ENCODE measurements at places on chromosomes 1 and 21.

GRCh38 chr1:31828926-31829690 lies 13.3 kb upstream of the SPOCD1 start:
- DNase-seq = no peak

DNA sequence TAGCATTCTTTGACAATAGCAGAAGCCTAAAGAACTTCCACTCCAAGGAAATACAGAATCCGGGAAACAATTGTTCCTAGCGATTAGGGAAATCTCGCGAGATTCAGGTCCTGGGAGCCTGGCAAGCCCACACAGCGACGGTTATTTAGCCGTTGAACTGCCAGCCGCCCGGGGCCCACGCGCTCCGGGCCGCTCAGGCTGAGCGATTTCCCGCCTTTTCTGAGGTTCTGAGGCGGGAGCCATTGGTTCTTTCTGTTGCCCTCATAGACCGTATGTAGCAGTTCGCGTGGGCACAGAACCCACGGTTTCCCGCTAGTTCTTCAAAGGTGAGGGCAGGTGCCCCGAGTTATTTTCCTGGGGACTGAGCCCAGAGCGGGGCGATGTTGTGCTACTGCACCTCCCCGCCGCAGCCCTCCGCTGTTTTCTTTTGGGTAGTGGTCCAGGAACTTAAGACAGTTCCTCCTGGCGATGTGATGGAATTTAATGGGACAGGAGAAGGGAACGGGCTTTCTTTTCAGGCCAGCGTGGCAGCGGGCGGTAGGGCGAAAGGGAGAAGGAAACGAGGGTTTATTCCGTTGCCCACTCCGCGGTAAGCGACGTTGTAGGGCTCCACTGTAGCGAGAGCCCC lies at the start of gene SYCP1:
TSS of gene SYCP1 (plus strand) at position 171 of the 628 bp plus-strand sequence. CDS start 602 bp downstream, outside the sequence.
- no peak for DNase-seq

DNA sequence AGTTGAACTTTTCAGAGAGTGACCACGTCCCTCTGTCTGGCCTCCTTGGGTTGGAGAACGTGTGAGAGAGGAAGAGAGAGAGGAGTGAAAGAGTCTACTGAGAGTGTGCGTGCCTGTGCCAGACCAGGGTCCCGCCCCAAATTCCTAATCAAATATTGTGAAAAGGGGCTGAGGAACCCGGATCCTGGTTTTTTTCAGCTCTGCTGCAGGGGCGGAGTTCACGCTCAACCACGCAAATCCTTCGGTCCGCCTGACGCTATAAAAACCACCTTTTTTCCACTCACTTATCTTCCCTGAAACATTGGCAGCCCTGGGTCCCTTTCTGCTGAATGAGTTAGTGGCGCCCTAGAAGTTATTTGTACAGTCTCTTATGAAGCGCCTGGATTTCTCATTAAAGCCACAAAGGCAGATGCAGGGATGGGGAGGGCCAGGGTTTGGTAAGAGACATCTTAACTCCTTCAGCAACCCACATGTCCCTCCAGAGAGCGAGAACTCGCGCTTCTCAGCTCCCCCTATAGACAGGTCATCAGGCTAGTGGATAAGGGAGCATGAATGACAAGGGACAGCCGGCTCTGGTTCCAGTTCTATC lies at the start of gene FMOD:
TSS of gene FMOD (minus strand) at position 86 of the 589 bp plus-strand sequence. CDS start 2,852 bp downstream, outside the sequence.
- no peak for DNase-seq

GRCh38 chr1:41880261-41880660 lies 38.5 kb downstream of the HIVEP3 start:
- no peak for DNase-seq

DNA sequence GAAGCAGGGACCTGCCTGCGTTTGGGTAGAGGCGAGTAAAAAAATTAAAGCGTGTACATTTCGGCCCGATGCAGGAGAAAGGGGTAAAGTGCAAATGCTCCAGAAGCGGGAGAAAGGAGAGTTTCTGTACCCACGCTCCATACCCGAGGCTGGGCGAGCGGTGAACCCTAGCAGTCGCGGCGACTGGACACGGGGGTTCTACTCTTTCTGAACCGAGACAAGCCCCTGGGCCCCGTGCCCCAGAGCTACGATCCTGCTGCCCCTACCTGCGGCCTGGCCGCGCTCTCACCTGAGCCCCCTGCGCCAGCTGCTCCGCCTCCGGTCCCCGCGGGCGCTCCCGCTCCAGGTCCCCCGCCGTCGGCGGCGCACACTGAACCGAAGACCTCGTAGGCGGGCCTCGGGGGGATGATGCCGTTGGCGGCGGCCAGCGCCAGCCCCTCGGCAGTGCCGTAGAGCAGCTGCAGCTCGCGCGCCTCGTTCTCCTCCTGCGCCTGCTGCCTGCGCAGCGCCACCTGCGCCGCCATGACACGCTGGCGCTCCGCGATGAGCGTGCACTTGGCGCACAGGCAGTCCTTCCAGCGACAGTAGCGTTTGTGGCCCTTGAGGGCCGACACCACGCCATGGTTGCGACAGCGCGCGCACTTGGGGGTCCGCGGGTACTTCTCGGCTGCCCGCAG lies 2.4 kb downstream of the DMRTA2 start:
- no peak for DNase-seq

DNA sequence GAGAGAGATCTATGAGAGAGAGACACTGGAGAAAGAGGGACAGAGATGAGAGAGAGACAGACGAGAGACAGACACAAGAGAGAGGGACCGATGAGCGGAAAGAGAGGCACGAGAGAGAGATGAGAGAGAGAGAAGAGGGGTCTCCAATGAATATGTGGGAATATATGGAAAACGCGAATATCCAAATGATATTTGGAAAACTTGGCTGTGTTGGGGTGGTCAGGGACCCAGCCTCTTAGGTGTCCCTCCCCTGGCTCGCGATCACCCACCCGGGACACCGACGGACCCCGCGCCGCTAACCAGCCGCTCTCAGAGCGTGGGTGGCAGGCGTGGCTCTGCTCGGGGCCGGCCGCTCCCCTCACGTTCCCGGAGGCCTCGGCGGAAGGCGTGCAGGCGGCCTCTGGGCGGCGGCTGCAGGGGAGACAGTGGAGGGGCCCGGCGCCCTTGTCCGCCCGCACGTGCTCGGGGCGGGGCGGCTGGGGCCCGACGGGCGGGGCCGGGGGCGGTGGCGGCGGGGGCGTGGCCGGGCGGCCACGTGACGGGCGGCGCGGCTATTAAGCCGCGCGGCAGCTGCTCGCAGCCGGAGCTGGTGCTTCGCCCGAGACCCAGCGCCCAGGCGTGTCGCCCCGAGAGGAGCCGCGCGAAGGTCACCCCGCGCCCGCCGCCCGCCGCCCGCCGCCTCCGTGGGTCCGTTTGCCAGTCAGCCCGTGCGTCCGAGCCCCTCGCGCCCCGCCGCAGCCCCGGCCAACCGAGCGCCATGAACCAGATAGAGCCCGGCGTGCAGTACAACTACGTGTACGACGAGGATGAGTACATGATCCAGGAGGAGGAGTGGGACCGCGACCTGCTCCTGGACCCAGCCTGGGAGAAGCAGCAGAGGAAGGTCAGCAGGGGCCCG lies at the start of gene ACTN2:
TSS of gene ACTN2 (plus strand) at position 583 of the 898 bp plus-strand sequence. CDS start at position 758, 175 bp downstream.
- DNase-seq = no peak

- no peak for DNase-seq
Measured at GRCh38 chr1:91148641-91149069, 126.8 kb upstream of the ZNF644 start.

DNA sequence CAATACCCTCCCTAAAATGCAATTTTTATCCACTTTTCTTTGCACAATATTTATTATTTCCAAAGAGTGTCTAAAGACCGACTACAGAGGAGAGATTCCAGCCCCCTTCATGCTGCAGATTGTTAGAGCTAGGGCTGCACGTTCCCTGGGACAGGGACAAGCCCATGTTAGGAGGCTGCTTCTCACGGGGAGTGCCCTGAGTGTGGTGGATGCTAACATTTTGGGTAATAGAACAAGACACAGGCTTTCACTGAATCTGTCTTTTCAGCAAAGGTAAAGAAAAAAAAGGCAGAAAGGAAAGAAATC lies 125.4 kb downstream of the RIPK4 start:
- DNase-seq = no peak

DNA sequence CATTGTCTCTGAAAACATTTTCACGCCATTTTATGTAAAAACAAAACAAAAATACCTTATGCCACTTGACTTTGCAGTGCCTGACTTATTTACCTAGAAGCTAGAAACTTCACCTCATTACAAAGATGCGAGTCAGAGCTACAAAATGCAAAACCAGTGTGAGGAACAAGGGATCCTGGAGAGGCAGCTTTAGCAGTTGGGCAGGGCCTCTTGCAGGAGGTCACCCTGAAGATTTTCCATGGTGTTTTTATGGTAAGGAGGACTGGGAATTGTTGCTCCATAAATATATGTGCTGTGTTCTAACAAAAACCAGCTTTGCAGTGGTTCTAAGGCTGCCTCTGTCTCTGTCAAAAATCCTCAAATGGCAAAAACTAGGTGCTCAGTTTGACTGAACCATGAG lies 36.4 kb upstream of the TARBP1 start:
- no peak for DNase-seq

GRCh38 chr1:166839600-166840308 lies 479 bp downstream of the POGK start:
- DNase-seq = no peak

DNA sequence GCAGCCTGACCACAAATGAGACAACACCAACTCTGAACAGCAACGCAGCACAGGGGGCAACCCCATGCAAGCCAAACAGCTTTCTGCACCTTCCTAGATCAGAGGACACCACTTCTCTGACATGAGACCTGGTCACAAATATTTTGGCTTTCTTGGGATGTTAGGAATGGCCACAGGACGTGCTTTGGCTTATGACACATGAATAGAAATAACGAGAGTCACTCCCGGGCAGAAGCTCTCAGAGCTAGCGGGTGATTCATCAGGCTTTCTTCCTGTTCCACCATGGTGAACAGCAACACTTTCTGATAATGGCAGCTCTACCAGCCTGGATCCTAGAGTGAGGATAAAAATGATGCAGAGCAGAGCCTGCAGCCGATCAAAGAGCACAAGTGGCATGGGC lies 39.4 kb downstream of the PAFAH2 start:
- DNase-seq = no peak

DNA sequence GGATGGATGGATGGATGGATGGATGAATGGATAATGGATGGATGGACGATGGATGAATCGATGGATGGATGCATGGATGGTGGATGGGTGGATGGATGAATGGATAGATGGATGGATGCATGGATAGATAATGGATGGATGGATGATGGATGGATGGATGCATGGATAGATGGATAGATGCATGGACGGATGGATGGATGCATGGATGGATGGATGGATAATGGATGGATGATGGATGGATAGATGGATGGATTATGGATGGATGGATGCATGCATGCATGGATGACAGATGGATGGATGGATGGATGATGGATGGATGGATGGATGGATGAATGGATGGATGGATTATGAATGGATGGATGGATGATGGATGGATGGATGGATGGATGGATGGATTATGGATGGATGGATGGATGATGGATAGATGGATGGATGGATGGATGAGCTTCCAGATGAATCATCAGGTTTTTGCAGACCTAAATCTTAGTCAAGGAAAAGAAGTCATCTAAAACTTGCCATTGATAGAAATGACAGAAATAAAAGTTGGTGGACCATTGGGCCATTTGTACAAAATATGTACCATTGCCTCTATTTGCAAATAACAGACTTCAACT lies 175.4 kb upstream of the KLHDC7A start:
- DNase-seq = no peak

DNA sequence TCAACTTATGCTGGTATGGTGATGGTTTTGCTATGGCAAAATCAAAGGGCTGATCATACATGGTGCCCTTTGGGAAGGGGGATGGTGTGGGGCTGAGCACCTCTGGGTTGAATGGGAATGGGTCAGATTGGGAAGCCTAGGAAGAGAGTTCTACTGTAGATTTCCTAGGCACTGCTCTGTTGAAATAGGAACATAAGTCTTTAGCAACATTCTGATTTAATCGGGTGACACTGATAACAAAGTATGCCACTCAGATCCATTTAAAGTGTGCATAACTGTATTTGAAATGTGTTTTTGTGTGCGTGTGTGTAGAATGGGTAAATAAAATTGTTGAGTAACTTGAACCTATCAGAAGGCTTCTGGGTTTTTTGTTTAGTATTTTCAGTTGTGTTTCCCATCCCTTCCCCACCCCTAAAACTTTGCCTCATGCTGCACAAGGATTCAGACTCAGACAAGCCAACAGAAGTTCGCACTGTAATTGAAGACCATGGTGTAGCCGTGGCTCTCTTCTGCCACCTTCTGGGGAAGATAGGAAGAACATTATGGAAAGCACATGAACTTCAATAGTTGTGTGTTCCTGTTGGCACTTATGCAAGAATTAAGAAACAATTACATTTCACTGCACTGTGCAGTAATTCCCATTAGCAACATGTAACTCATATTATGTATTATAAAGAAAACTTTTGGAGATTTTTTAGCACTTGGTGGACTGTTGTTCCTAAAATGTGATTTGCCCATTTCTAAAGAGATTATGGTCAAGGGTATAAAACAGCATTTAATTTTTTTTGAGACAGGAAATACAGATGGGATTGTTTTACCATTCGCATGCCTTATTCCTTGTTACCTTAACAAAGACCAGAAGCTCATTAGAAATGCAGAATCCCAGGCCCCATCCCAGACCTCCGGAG lies 10.9 kb upstream of the C4BPB start:
- DNase-seq = peak; percentile 37

DNA sequence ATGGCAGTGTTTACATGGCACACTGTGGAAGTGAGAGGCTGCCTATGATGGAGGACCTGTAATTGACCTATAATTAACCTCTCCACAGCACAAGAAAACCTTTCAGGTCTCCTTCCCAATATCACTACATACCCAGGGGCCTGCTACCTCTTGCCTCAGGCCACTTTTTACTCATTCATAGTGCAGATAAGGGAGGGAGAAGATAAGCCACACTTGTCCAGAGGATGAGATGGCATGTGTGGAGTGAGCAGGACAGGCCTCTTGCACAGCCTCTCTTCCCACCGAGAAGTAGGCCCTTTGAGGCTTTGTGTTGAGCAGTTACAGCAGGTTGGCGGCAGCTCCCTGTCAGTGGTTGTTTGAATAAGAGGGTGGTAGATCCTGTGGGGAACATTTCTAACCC lies 31.1 kb upstream of the IKBKE start:
- no peak for DNase-seq

GRCh38 chr1:82094136-82094535 lies 293.4 kb downstream of the ADGRL2 start:
- no peak for DNase-seq

DNA sequence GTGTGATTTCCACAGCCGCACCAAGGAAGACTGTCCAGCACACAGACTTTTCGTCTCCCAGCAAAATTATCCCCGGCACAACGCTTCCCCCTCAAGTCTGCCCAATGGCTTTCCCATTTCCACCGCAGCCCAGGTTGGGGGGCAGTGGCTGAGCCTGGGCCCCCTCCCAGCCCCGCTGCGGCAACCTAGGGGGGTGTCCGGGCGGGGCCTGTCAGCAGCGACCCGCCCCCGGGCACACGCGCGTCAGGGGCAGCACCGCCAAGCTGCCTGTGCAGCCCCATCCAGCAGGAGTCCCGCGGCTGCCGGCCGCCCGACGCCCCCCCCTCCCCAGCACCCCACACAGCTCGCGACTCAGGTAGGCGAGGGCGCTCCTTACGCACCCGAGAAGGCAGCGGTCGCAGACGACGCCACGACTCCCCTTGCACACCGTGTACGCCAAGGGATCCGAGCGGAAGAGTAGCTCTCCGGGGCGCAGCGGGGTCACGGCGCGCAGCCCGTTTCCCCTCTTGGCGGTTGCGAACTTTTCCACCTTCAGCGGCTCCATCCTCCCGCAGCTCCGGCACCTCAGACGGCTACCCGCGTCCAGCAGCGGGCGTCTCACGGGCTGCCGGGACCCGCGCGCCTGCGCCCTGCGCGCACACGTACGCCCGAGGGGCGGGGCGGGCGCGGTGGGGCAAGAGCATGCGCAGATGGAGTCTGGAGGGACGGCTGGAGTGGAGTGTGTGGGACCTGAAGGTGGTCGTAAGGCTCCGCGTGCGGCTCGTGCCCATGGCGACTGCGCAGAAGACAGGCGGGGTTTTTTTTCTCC lies at the start of gene SMYD3:
TSS of gene SMYD3 (minus strand) at position 606 of the 808 bp plus-strand sequence.
- DNase-seq = peak; percentile 48

GRCh38 chr1:56387071-56387740 lies 192.2 kb downstream of the PLPP3 start:
- DNase-seq = no peak

All from GM12864 (cell line).